ENCODE measurements at places on chromosomes 7 and 10.

DNA sequence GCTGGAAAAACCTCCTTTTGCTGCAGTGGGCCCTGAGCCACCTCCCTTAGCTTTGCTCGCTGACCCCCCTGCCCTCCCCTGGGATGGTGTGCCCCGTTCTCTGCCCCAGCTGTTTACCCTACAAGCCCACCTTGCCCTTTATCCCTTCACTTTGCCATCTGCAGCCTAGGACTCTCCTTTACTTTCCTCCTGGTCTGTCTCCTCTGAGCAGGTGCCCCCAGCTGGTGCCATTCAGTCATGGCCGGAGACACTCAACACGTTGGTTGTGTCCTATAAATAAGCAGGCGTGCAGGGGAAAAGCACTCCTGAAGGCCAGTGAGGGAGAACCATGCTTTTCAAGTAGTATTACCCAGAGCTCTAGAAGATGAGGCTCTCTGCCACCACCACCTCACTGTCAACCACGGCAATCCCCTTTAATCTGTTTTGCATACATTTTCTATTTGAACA is 6.1 kb downstream of the RASSF4 start:
- peak; percentile 3 for DNase-seq

- peak; percentile 25 for DNase-seq
Measured at GRCh38 chr10:132248455-132249225, 59.1 kb downstream of the STK32C start.

GRCh38 chr7:157873664-157874063 is 536.9 kb downstream of the DNAJB6 start:
- no peak for DNase-seq

DNA sequence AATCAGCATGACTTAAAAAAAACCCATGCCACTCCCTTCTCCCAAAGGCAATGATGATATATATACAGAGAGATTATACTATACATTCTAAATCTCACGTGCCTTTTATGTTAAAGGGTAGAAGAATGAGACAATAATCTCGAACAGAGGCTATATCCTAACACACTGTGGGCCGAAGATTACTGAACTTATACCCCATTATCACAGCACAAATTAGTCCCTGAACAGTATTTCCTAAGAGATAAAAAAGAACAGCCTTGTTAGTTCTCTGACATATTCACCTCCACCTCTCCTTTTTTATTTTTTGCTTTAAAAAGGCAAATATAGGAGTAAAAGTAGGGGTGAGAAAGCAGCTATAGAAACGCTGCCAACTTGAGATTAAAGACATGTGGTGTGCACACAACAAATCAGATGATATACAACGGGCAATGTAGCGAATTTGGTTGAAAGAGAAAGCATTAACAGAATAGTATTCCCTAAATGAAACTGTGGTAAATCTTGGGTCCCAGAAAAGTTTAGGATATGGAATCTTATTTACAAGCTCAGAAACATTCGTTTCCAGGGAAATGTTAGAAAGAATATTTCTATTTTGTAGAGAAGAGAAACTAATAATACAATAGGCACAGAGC is 69.5 kb downstream of the JMJD1C start:
- no peak for DNase-seq

DNA sequence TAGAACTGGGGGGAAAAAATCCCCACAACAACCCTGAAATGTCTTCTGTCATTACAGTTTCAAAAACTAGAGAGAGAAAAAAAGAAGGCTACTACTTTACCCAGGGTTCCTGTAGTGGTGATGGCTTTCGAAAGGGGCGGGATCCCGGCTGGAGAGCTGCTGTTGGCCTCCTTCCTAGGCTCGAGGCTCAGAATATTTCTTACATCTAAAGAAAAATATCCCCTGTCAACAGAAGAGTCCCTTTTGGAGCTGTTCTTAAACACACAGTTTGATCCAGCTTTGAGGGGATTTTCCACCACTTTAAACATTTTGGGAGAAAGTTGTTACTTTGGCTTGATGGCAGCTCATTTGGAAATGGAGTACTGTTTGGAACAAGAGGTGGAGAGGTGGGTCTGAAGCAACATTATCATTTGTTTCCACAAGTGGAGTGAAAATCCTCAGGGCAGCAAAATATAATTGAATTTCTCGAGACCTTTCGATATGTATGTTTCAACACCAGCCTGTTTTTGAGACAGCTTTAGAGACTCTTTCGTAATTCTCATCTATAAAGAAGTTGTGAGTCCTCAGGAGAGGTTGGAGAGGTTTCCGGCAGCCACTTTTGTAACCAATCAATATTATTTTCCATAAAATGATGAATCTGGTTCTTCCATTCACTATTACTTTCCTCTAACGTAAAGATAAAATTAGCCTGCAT is 5.1 kb downstream of the HOXA13 start:
- no peak for DNase-seq

- DNase-seq = peak; percentile 71
Measured at GRCh38 chr7:81469869-81470723, 299.8 kb downstream of the HGF start.

- no peak for DNase-seq
Measured at GRCh38 chr7:254337-255037, 35.5 kb upstream of the FOXL3 start.

GRCh38 chr7:3636131-3636860 is 335.2 kb downstream of the SDK1 start:
- DNase-seq = no peak

DNA sequence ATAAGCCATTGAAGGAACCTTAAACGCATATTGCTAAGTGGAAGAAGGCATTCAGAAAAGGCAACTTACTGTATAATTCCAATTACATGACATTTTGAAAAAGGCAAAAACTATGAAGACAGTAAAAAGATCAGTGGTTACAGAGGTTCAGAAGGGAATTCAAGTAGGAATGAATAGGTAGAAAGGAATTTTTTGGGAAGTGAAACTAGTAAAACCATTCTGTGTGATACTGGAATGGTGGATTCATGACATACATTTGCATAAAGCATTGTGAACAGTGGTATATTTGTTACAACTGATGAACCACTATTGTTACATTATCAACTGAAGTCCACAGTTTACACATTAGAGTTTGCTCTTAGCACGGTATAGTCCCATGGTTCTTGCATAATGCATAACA is 114.2 kb upstream of the GPR22 start:
- no peak for DNase-seq
